LNCaP clone FGC (cell line): ENCODE measurements at places on chromosomes 11 and 22.

- no peak for DNase-seq
Measured at GRCh38 chr11:117824571-117825537, at the start of gene FXYD2. Gene FXYD2, minus strand, starts transcription at chr11:117824744. Its CDS starts 66 bp downstream, at chr11:117824678.

GRCh38 chr11:38476808-38477575 lies 1879.0 kb upstream of the RAG2 start:
- DNase-seq: no peak

DNA sequence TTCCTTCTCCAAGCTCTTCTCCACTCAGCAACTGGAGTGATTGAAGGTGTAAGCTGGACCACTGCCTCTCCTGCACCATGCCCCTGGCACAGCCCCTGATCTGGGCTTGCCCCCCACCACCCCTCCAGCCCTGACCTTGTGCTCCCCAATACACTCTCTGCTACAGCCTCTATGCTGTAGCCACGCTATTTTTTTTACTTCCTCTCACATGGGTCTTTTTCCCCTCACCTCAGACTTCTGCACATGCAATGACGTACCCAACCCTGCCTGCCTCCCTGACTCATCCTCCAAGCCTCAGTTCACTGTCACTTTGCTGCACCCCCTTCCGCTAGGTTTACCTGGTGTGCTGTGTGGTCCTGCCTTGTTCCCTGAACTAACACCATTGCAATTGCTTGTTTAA lies 9.0 kb downstream of the CSNK2A3 start:
- no peak for DNase-seq

DNA sequence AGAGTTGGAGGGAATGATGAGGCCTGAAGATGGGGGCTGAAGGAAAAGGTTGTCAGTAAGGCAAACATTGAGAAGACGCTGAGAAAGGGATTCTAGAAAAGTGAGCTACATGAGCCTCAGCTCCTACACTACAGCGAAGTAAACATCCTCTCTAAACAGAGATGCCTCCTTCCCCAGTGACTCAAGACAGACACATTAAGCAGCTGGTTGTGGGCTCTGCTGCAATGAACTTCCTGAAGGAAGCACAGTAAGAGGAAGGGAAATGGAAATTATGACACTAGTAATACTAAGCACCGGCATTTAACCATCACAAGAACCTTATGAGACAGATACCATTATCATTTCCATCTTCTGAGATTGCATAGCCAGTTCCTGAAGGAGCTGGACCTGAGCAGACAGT lies 190.5 kb downstream of the C11orf87 start:
- no peak for DNase-seq

GRCh38 chr11:3995949-3996554 lies 98.5 kb upstream of the RRM1 start:
- DNase-seq: no peak

DNA sequence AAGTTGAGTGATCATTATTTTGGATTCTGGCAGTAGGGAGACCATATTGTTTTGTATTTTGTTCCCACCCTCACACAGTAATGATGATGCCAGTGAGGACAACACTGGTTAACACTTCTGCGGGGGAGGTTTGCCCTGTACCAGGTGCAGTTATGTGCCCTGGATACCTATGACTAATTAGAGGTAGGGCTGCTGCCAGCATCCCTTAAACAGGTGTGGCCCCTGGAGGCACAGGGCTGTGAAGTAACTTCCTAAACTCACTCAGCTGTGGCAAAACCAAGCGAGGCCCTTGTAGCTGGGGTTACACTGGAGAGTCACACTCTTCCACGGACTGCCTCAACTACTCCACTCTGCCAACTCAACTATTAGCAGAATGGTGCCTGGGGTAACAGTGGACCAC lies 64.5 kb downstream of the MCM5 start:
- no peak for DNase-seq

- no peak for DNase-seq
Measured at GRCh38 chr11:76654980-76655379, 15.6 kb downstream of the LRRC32 start.

DNA sequence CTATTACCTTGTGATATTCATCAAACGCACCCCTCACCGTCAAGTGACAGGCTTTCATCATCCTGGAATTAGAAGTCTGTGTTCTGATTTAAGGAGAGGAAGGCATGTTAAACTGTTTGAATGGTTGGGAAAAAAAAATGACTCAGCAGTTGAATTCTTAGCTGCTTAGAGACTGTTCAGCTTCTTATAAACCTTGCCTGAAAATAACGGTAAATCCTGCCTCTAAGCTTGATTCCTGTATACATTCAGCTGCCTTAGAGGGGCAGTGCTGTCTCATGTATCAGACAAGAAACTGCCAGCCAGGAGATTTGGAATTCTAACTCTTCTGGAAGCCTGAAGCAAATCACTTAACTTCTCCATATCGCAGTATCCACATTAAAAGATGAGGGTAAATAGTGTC lies 437.4 kb downstream of the JRKL start:
- DNase-seq: no peak

DNA sequence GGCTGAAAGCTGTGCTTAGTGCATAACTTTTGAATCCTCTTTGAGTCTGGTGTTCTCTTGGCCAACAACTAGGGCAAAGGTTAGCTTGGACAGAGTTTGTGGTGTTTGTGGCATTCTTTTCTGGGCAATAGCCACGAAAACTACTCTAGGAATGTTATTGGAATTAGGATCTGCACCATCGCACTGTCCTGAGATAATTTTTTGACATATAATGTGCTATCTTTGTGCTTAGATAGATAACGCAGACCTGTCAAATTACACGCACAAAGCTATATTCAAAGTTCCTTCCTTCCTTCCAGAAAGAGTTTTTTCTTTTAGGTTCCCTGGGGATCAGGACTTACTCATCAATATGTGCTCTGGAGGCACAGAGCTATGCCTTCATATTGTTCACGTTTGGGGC lies 166.8 kb upstream of the MTMR2 start:
- DNase-seq: no peak

DNA sequence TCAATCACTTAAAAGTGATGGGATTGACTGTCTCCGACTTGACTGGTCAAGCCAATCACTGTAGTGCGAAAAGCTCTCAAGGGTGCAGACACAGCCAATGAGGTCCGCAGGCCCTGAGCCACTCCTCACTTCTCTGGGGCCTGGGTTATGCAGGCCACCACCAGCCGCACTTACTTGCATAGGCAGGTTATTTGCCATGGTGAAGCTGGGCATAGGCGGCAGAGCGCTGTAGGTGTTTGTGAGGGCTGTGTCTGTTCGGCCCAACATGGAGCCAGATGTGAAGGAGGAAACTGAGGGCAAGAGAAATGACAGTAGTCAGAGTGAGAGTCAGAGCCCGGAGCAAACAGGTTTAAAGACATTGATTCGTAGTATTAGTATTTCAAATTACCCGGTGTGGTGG lies 17.9 kb downstream of the PAX6 start:
- no peak for DNase-seq

- DNase-seq: no peak
Measured at GRCh38 chr11:57480409-57481137, 20.2 kb downstream of the RTN4RL2 start.

DNA sequence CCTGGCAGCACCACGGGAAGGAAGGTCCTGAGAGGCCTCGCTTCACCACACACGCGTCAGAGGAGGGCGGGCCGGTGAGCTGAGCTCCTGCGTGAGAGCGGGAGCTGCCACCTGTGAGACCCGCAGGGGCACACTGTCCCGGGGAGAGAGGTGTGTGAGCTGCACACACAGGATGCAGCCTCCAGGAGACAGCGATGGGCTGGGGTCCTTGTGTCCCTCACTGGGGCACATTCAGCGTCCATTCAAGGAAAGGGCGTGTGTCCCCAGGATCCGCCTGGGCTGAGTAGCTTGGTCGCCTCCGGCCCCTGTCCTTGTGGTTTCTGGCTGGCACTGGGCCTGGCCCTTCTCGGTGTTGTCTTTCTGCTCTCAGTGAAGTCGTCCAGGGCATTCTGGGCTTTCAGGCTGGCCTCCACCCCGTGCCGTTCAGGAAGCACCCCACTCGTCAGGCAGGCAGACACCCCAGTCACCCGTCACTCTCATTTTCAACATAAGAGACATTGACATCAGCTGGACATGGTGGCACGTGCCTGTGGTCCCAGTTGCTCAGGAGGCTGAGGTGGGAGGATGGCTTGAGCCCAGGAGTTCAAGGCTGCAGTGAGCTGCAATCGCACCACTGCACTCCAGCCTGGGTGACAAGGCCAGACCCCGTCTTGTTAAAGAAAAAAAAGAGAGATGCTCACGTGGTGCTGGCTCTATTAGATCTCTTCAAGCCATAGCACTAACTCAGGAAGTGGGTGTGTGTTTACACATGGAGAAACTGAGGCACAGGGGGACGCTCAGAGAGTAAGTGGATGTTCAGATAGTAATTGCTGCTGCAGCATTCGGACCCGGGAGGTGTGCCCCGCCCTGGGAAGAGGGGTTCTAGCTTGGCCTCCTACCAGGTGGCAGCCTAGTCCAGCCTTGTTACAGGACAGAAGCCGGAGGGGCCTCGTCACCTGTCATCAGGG lies 1081.6 kb downstream of the BRD1 start:
- DNase-seq: no peak

GRCh38 chr22:40057652-40058051 lies 62.9 kb downstream of the FAM83F start:
- DNase-seq: no peak

DNA sequence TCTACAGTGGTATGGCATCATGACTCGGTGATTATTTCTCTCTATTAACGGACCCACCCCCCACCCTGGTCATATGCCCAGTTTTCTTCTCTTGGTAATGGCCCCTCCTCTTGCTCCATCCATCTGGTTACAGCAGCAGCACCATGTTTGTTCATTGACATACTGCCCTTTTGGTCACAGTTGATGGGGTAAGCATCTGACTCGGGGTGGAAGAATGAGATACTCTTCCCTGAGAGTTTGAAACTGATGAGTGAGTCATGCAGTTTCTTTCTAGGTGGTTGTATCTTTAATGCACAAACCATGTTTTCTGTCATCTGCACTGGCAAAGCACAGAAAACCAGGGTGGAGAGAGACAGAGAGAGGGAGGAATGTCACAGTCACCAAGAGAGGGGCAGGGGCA lies 126.0 kb downstream of the SYN3 start:
- no peak for DNase-seq

- DNase-seq: no peak
Measured at GRCh38 chr22:35328472-35328885, 28.8 kb downstream of the TOM1 start.

GRCh38 chr22:23216461-23217170 lies 36.3 kb downstream of the BCR start:
- DNase-seq: no peak
